Activated T-cell treated with anti-CD3 and anti-CD28 coated beads for 4 hours (primary cell): ENCODE measurements at places on chromosomes 7 and 10.

GRCh38 chr7:47557694-47558670 is 23.9 kb downstream of the TNS3 start:
- DNase-seq = no peak

- no peak for DNase-seq
Measured at GRCh38 chr7:20301311-20301939, 29.3 kb upstream of the ITGB8 start.

DNA sequence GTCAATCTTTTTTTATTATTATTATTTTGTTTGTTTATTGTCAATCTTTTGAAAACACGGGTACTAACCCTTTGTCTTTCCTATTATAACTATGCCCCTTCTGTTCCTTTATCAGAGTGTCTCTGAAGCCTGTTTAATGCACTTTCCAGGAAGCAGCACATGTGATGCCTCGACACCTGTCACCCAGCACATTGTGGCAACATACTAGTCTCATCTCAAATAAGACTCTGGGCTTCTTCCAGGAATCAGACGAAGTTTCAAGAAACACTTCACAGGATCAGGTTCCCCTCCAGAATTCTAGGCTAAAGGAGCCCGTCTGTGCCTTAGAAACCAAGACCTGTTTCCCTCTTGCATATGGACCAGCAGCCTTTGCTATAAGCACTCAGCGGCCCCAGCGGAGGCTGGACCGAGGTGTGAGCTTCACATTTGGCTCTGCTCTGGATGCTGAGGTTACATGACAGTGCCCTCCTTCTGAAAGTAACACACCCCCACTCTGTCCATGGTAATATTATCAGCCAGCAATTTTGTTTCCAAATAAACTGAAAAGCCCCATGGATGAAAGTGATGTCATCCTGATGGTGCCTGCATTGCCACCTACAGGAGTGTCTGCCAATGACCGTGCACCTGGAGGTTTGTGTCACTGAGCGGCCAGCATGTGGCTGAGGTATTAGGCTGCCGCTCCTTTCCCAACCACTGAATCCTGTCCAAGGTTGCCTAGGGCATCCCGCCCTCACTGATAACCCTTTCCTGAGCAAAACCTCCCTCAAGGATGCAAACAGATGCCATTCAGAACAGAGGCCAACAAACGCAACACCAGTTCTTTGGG is 38.1 kb downstream of the MKI67 start:
- no peak for DNase-seq

DNA sequence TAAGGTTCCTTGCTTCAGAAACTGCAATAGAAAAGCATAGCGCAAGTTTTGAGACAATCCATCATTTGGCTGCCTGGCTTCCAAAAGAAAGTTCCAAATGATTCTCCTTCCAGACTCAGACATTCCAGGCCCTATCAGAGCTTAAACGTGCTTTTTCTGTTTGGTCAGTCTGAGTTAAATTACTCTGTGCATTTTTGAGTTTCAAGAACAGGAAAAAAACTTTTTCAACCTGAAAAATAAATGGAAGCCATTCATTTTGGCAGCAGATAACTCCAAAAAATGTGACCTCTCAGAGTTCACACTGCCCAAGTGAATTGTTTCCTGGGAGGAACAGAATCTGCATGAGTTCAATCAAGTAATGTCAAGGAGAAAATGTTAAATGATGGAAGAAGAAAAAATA is 354.2 kb downstream of the CXCL12 start:
- DNase-seq = no peak

DNA sequence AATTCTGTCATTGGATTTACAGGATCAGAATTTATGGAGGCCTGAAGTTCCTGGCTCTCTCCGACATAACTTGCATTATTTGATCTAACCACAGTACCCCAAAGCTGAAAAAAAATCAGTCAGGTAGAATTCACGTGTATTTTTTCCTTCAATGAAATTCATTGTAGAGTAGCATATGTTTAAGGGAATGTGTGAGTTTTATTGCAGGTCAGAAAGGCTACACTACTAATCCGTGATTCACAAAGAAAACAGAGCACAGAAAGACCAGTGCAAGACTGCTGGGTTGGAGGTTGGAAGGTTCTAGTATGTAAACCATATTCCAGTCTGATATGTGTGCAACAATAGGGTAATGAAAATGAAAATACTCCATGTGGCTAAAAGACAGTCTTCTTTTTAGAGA is 247.0 kb upstream of the FERD3L start:
- DNase-seq = no peak

- DNase-seq = no peak
Measured at GRCh38 chr10:62831346-62831745, 15.2 kb upstream of the EGR2 start.

DNA sequence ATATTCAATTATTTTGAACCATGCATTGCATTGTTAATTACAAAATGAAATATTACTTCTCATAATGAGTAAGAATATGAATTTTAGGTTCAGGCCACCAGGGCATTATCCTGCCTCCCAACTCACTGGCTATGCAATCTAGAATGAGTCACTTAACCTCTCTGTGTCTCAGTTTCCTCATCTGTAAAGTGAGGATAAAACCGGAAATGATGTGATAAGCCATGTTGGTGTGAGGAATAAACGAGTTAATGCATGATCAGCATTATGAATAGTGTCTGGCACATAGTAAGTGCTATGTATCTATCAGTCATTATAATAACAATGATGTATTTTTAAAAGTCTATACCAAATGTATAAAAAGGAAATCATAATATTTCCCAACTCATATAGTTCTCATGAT is 85.5 kb downstream of the SEMA3D start:
- no peak for DNase-seq

DNA sequence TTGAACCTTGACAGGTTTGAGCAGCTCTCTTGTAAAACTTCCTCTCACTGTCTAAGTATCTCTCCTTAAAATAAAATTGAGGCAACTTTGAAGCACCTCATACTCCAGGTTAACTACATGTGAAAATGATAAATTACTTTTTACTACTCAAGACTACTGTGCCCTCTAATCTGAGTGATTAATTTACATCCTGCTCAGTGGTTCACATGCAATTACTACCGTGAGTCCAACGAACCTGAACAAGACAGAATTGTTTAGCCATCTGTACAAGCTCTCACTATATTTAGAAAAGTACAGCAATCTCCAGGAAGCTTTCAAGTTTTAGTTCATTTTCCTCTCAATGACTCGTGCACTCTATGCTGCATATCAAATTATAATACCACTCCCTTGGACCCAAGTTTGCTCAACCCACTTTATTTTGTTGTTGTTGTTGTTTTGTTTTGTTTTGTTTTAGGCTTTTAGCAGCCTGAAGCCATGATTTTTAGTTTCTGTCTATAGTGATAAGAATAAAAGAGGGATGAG is 21.2 kb downstream of the PDE1C start:
- DNase-seq = no peak

DNA sequence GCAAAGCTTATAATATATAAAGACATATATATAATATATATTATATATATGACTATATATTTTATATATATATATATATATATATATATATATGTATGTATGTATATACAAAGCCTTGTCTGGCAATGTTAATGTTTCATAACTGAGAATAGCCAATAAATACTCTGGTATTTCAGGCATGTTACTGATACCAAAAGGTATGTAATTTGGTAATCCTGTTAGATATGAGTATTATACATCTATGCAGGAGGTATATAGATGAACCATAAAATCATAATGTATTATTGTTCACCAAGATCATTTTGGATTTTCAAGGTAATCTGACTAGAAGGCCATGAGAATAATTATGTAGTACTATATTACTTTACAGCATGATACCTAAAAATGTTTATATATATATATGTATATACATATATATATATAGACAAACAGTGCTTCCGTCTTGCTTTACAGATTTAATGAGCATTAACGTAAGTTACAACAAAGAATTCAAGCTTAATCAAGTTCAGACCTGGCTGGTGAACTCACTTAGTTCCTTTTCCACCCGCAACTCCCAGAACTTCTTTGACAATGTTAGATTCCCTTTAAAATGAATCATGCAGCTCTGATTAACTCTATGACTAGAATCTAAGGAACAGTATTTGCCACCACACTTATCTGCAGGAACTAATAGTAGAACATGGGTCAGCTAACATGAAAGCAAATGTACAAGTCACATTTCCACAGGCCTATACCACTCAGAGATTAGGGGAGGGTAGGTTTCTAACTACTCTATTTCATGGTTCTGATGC is 82.7 kb downstream of the SLC25A13 start:
- DNase-seq = no peak

GRCh38 chr7:105496521-105496920 is 25.6 kb downstream of the PUS7 start:
- DNase-seq = no peak

DNA sequence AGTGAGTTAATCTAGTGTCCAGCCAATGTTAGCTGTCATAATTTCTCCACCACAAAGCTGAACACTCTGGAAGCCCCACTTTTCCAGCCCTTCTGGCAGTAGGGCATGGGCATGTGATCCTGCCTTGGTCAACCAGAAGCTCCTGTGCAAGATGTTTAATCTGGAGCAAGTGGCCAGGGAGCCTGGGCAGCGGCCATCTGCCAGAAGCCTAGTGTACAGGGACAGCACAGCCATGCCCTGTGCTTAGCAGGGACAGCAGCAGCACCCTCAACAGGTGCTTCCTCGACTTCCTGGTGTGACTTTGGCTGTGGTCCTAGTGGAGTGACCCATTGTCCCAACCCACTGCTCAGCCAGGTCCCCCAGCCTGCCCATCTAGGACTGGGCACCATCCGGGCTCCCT is 10.3 kb downstream of the RBP3 start:
- no peak for DNase-seq

DNA sequence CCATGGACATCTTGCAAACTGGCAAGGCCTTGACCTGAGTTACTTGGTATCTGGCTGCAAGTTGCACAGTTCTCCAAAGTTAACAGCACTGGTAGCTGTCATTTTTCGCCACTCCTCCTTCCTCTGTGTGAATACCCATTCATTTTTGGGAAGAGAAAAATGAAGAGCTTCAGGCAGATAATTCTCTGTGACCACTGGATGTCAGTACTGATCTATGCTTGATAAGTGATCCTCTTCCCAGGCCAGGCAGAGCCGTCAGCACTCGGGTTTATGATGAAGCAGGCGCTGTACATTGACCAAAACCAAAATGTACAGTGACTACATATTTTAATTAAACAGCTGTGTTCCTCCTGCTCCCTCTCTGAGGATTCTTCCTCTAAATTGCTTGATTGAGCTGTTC is 55.9 kb upstream of the PDZD8 start:
- no peak for DNase-seq

- no peak for DNase-seq
Measured at GRCh38 chr7:151884312-151885201, 7.6 kb upstream of the PRKAG2 start.

GRCh38 chr10:29479981-29480954 is 154.5 kb downstream of the SVIL start:
- DNase-seq = no peak

- DNase-seq = no peak
Measured at GRCh38 chr7:108581655-108582491, 12.2 kb downstream of the DNAJB9 start.

DNA sequence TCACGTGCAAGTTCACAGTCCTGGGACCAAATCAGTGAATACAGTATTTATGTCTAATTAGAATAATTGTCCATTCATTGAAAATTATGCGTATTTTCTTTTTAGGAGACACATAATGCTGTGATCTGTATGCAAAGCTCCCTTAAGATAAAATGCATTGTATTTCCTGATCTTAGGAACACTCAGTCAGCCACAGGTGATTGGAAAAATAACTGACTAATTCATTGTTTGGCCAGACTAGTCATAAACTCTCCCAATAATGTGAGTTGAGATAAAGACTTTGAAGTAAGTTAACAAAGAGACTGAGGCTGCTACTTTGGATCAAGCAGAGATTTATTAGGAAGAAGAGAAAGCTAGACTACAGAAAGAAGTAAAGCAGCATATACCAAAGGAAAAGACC is 182.2 kb downstream of the GNAI1 start:
- DNase-seq = no peak

GRCh38 chr7:18317941-18318340 is 177.6 kb upstream of the HDAC9 start:
- DNase-seq = no peak

- DNase-seq = no peak
Measured at GRCh38 chr7:121541457-121541856, 145.3 kb upstream of the FAM3C start.

DNA sequence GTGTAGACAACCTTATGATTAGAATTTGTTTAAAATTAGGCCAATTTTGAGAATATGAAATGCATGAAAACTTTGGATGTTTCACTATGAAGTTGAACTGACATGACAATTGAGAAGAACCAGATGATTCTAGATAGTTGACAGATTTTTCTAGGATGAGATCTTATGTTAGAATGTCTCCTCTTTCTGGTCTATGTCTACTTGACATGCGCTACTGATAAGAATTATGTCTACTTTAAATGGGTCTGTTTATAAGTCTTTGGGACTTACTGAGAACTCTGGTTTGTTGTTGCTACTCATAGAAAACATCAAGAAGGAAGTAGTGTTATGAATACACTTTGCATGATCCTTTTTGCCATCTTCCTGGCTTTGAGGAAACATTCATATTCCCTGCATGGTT is 228.2 kb upstream of the CCDC6 start:
- no peak for DNase-seq
